Activated T-helper 1 cell treated with Interleukin-2 at 50 U/mL for 16 hours (primary cell): ENCODE measurements at places on chromosomes 4 and X.

GRCh38 chr4:2832309-2832980 is 11.2 kb upstream of the ADD1 start:
- DNase-seq = no peak

GRCh38 chrX:10875995-10876394 is 235.1 kb upstream of the HCCS start:
- DNase-seq = no peak

DNA sequence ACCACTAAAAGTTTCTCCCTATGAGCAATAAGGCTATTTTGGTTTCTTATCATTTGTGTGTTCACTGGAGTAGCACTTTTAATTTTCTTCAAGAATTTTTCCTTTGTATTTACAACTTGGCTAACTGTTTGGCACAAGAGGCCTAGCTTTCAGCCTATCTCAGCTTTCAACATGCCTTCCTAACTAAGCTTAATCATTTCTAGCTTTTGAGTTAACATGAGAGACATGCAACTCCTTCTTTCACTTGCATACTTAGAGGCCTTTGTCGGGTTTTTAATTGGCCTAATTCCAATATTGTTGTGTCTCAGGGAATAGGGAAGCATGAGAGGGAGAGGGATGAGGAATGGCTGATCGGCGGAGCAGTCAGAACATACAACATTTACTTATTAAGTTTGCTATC is 349.8 kb downstream of the OPHN1 start:
- DNase-seq = no peak

- DNase-seq = no peak
These were observed 49.3 kb upstream of the EFHC2 start for GRCh38 chrX:44392767-44393166.

DNA sequence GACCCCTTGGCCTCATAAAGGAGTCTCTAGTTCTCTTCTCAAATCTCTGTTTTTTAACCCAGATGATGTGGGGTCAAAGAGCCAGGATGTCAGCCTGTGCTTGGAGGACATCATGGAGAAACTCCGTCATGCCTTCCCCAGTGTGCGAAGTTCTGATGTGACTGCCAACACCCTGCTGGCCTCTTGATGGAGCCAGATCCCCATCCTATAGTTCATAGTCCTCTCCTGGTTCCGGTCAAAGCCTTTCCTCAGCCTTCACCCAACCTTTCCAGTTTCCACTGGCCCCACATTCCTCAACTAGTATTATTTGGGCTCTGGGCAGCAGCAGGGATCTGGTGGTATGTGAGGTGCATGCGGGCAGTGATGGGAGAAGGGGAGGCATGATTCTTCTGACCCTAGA is 30.7 kb downstream of the TAF7L start:
- DNase-seq = no peak

GRCh38 chr4:41535911-41536371 is 2.0 kb upstream of the LIMCH1 start:
- DNase-seq = no peak
